ENCODE measurements at places on chromosomes 6 and 20. TPM values are rescaled to one million over a fixed set of nuclear protein-coding genes. Genes with fewer than 3 reads are reported as not detected.

The CST7 gene
- not detected for total RNA-seq

The CRISP2 gene
- total RNA-seq, result not detected

The BHLHE23 gene
- total RNA-seq, result not detected

The DEK gene
- total RNA-seq, result 34.5 TPM

The CFAP61 gene
- total RNA-seq, result not detected

The ZNF292 gene
- total RNA-seq, result 27.1 TPM

The BPIFB1 gene
- not detected for total RNA-seq
